ENCODE measurements at places on chromosomes 4 and X.

- no peak for DNase-seq
Measured at GRCh38 chr4:56195025-56195424, 192.3 kb downstream of the AASDH start.

DNA sequence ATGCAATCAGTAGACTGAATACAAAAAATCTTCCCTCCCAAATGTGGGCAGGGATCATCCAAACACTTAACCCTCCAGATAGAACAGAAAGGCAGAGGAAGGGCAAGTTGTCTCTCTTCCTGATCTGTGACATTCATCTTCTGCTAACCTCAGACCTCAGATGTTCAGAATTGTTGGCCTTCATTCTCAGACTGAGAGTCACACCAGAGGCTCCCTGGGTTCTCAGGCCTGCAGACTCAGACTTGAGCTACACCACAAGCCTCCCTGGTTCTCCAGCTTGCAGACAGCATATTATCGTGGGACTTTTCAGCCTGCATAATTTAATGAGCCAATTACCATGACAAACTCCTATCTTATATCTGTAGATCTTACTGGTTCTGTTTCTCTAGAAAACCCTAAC, 1471.6 kb upstream of the ADGRL3 start:
- no peak for DNase-seq

DNA sequence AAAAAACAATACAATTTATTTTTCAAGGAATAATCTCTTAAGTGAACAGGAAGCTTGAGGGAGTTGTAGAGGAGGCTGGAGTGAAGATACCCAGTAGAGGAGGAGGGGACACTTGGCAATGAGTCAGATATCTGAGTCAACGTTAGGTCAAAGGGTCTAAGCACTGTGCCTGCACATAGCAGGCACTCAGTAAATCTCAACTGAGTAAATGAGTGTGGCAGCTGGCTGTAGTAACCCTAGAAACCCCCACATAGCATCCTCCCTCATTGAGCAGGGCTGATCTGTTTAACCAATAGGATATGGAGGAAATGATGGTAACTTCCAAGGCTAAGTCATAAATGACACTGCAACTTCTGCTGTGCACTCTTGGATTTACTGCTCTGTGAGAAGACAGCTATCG, 186.0 kb upstream of the FAM241A start:
- DNase-seq: no peak

DNA sequence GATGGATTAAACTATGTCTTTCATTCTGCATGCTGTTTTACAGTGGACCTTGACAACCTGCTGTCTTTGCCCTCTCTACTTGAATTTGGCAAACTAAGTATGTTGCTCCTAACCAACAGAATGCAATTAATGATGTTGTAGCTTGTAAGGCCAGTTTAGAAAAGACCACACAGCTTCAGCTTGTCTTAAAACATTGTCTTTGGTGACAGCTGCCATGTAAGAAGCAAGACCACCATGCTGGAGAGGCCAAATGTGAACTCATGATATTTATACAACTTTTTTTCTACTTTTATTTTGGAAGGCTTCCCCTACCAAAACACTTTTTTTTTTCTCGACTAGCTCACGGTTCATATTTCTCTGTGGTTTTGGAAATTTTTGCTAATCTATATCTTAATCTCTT, 278.0 kb upstream of the GNPDA2 start:
- no peak for DNase-seq

DNA sequence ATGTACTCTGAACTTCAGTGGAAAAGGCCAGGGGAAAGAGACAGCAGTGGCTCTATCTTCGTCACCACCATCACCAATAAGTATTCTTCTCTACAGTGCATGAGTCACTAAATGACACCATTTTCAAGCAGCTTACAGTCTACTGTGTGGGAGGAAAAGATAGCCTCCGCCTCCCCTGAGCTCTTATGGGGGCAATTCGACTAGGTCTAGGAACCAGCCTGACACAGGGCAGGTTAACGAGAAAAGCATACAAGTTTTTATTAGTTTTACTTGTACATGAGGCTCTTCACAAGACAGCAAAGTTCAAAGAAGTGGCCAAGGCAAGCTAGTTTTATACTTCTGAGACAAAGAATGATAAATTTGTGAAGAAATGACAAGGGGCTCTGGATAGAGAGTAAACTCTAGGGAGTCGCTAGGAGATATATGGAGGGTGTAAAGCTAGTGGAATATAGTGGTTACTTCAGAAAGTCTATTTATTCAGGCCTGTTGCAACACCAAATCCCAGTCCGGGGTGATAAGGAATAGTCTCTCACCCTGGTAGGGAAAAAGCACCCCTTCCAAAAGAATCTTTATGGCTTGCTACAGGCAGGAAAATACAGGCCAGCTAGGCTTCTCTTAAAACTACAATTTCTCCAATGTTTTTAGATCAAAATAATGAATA, 49.7 kb downstream of the SCD5 start:
- no peak for DNase-seq

DNA sequence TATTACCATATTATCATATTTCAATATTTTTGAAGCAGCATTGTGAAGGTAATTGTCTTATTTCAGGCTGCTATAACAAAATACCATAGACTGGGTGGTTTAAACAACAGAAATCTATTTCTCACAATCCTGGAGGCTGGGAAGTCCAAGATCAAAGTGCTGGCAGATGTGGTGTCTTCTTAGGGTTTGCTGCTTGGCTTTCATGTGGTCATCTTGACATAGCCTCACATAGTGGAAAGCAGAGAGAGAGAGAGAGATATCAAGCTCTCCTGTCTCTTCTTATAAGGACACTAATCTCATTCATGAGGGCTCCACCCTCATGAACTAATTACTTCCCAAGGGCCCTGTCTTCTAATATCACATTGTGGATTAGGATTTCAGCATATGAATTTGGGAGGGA, 119.7 kb upstream of the NUDT6 start:
- no peak for DNase-seq

- DNase-seq: no peak
Measured at GRCh38 chrX:6821730-6822129, 286.8 kb upstream of the VCX3A start.

GRCh38 chr4:87354168-87355102, 31.8 kb upstream of the HSD17B13 start:
- no peak for DNase-seq

- DNase-seq: no peak
Measured at GRCh38 chrX:103360092-103360491, 3.8 kb downstream of the TCEAL9 start.

DNA sequence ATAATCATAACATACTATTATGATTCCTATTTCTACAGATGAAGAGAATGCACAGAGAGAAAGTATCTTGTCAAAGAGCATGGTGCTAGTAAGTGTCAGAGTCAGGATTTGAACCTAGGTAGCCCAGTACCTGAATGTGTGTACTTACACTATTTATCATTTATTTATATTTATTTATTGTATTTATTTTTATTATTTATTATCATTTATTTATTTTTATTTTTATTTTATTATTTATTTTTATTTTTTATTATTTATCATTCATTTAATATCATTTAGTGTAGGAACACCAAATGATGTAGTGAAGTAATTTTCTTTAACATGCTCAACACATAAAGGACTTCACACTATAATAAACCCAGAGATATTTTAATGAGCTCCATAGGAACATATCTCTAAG, 209.4 kb upstream of the ZFP42 start:
- no peak for DNase-seq

- no peak for DNase-seq
Measured at GRCh38 chr4:133982533-133983224, 218.9 kb downstream of the PABPC4L start.

- no peak for DNase-seq
Measured at GRCh38 chr4:114782415-114783214, 184.0 kb downstream of the UGT8 start.

GRCh38 chr4:126737899-126738526, 894.7 kb upstream of the INTU start:
- no peak for DNase-seq

GRCh38 chrX:109448282-109448938, 33.5 kb downstream of the GUCY2F start:
- no peak for DNase-seq

DNA sequence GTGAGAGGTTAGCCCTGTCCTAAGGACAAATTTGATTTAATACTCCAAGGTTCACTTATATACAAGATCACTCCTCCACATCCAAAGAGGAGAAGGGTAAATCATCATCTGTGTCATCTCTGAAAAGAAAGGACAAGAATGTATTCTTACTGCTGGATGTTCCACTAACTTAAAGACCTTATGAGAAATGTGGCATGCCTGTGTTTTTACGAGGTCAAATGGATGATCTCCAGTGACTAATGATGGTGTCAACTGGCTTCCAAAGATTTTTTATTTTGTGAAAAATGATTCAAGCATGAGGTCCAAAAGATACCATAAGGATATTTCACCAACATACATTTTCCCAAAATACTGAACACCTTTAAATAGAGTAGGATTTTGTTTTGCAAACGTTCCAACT, 143.4 kb downstream of the PTCHD1 start:
- no peak for DNase-seq

GRCh38 chr4:138217567-138217966, 24.6 kb downstream of the SLC7A11 start:
- no peak for DNase-seq

- DNase-seq: no peak
Measured at GRCh38 chr4:56606385-56606784, 74.7 kb downstream of the HOPX start.

DNA sequence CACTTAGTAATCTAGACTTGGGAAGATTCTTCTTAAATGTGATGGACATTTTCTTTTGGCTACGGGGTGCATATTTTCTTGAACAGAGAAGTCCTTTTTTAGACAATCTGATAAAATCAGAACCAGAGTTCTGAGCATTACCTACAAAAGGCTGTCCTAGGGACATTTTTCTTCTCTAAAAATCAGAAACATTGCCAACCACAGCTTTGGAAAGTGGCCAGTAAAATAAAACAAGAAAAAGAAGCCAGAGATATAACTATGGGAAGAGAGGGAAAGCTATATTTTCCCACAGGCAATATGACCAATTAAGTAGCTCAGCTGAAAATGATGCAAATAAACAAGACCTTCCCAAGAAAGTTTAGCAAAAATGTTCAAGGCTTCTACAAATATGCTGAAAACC, 55.9 kb downstream of the MXRA5 start:
- no peak for DNase-seq

DNA sequence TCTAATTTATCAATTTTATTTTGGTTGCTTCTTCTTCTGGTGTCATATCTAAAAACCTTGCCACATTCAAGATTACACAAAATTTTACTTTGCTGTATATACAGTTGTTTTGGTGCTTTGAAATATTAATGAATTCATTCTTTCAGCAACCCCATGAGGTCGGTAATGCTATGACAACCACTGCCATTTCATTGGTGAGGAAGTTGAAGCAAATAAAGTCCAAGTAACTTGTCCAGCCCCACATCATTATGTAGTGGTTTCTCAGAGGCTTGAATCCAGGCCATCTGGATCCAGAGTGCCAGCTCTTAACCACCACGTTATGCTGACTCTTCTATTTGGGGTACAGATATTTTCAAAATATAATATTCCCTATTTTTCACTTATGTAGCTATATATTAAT, 42.2 kb downstream of the UGT2A3 start:
- no peak for DNase-seq

DNA sequence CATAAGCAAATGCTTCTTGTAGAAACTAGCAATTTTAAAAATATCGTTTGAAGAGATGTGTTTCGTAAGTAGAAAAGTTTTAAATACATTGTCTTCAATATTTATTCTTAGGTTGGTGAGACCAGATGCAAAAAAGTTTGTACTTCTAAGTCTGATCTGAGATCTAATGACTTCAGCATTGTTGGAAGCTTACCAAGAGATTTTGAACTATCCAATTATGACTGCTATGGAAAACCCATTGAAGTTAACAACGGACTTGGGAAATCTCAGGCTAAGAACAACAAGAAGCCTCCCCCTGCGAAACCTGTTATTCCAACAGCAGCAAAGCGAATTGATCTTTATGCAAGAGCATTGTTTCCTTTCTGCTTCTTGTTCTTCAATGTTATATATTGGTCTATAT, 50.2 kb upstream of the GRIA2 start:
- no peak for DNase-seq

DNA sequence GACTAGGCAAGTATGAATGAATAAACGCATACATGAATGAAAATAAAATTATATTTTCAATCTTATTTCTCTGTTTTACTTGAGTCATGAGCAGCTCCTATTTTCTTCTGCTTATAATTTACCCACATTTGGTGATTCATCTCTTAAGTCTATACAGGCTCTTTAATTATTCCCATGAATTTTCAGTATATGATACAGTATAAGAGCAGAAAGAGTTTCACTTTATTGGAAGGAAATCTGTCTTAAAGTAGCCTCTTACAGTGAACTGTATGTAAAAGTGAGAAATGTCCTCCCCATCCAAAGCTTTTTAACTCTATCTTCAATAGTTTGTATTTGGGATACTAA, 50.8 kb downstream of the TMEM165 start:
- DNase-seq: no peak

DNA sequence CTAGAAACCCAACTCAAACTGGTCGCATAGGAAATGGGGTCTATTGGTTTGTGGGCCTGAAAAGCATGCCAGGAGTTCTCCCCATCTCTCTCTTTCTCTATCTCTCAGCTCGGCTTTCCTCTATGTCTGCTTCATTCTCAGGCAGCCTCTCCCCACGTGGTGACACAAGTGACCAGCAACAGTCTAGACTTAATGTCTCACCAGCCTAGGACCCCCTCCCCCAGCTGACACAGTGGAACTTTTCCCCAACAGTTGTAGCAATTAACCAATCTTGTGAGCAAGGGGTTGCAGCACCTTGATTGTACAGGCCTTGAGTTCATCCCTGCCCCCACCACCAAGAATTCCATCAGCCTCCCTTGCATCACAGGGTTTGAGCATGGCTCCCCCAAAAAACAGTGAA, 159.8 kb upstream of the KIT start:
- DNase-seq: no peak

DNA sequence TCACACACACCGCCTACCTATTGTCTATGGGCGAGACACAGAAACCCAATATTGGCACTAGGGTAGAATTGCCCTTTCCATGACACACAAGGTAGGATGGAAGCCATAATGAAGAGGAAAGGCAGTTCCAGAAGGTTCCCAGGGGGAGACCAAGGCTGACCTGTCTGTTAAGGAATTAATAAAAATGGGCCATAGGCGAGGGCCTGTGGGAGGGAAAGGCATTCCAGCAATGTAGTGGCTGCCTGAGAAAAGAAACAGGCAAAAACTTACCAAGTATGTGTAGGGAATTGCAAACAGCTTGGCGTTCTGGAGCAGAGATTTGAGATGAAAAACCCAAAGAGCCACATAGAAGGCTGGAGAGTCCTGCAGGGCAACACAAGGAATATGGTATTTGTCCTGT, 19.1 kb downstream of the MAGED2 start:
- no peak for DNase-seq
